Effector memory CD4-positive, alpha-beta T cell (primary cell): ENCODE measurements at places on chromosomes 12 and 14.
A peak's percentile ranks its signal among the peaks of the same experiment; 100 is the strongest.

- peaks cover 13% of the 10 kb centered on the region for H3K36me3 ChIP-seq
- H3K27me3 ChIP-seq: no peaks in the 10 kb centered on the region
Observed at GRCh38 chr12:49568442-49569162, 660 bp upstream of the MCRS1 start.

DNA sequence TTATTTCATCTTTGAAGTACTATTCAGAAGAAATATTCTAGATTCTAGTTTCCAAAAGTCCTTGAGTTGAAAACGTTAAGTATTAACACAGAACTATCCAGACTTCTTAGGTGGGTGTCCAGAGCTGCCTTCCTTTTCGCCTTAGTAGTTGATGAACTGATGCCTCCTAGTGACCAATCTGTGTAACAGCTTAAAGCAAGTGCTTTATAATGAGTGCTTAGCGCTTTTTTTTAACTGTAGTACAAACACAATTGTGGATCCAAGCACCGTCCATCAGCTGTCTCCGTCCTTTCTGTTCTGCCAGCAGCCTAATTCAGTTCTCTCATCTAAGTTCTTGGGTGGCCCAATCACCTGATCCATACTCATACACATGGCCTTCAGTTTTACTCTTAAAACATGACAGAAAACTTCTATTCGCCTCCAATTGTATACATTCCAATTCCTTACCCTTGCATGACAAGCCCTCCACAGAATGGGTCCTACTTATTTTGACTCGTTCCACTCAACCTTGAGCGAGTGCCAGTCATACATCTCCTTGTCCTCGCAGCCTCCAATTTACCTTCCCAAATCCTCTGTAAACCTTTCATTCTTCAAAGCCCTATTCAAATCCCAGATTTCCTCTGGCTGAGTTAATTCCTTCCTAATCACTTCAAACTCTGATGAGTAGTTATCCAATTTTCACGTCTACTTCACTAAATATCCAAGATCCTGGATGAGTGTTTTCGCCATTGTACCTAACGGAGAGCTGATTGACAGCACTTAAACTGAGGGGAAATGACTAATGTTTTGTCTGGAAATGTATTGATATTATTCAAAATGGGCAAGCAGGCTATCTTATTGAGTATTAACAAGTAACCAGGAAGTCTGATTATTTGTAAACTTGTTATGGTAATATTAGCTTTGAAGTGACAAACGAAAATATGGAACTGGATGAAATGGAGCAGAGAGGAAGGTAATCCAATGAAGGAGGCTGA lies 5.8 kb upstream of the PHLDA1 start:
- no peaks in the 10 kb centered on the region for H3K27me3 ChIP-seq
- DNase-seq: no peak
- no peaks in the 10 kb centered on the region for H3K36me3 ChIP-seq
- H3K4me3 ChIP-seq: no peak overlapping the region
- no peak overlapping the region for H3K27ac ChIP-seq
- peaks cover 6% of the 10 kb centered on the region for H3K4me1 ChIP-seq

GRCh38 chr14:100281286-100282082 lies 24.8 kb downstream of the SLC25A29 start:
- DNase-seq: no peak
- no peaks in the 10 kb centered on the region for H3K27me3 ChIP-seq
- H3K36me3 ChIP-seq: peaks cover 17% of the 10 kb centered on the region
- H3K4me3 ChIP-seq: no peak overlapping the region

GRCh38 chr14:88128816-88129215 lies 123.9 kb downstream of the GPR65 start:
- no peak overlapping the region for H3K4me3 ChIP-seq
- peaks cover 3% of the 10 kb centered on the region for H3K4me1 ChIP-seq
- no peaks in the 10 kb centered on the region for H3K36me3 ChIP-seq

- peaks cover 8% of the 10 kb centered on the region for H3K4me1 ChIP-seq
- no peak overlapping the region for H3K27ac ChIP-seq
- DNase-seq: peak; percentile 57
- no peaks in the 10 kb centered on the region for H3K36me3 ChIP-seq
Observed at GRCh38 chr14:103078420-103078749, 5.6 kb upstream of the LBHD2 start.

DNA sequence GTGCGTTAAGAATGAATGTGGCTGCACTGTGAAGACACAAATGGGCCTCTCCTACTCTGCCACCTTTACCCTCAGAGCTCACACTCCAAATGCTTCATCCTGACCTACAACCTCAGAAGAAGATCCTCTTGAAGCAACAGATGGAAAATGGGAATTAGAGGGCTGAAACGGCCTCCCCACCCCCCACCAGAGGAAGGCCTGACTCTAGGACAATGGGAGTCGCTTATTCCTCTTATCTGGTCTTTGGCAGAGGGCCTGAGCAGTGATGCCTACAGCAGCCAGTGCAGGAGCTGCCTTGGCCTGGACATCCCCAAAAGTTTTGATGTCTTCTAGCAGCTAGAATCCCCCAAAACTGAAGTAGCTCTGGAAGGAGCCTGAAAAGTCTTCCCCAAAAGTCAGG lies 29.2 kb downstream of the BTBD7 start:
- no peaks in the 10 kb centered on the region for H3K36me3 ChIP-seq
- no peak overlapping the region for H3K4me3 ChIP-seq
- no peak for DNase-seq
- H3K4me1 ChIP-seq: no peaks in the 10 kb centered on the region
- no peak overlapping the region for H3K27ac ChIP-seq
- no peaks in the 10 kb centered on the region for H3K27me3 ChIP-seq
